Motor neuron (in vitro differentiated cells): ENCODE measurements at places on chromosomes 4 and X. TPM values are rescaled to one million over a fixed set of nuclear protein-coding genes. Genes with fewer than 3 reads are reported as not detected.

Gene JCHAIN
- not detected in 2 replicates for total RNA-seq

Gene MFAP3L
- total RNA-seq = 7.0 and 7.9 TPM in 2 replicates

Gene TMEM154
- total RNA-seq = 1.1 and 1.3 TPM in 2 replicates

Gene CSAG1
- total RNA-seq = 1.00 TPM in 1 of 2 replicates, not detected in the other

Gene LRIT3
- 0.36 and 1.0 TPM in 2 replicates for total RNA-seq

Gene FOXP3
- total RNA-seq = 0.53 and 0.84 TPM in 2 replicates

Gene HMX1
- total RNA-seq = 0.38 and 0.76 TPM in 2 replicates

Gene ITGB1BP2
- 1.1 and 1.2 TPM in 2 replicates for total RNA-seq

Gene C1QTNF7
- 2.2 and 2.6 TPM in 2 replicates for total RNA-seq

Gene HPSE
- 1.9 and 2.2 TPM in 2 replicates for total RNA-seq

Gene SYP
- total RNA-seq = 67.2 and 70.0 TPM in 2 replicates

Gene BEND2
- total RNA-seq = not detected in 2 replicates

Gene SCML2
- total RNA-seq = 1.1 and 1.2 TPM in 2 replicates

Gene GAGE10
- not detected in 2 replicates for total RNA-seq

Gene CENPE
- total RNA-seq = 2.5 and 3.1 TPM in 2 replicates

Gene REELD1
- total RNA-seq = not detected in 2 replicates

Gene APLN
- total RNA-seq = 0.88 and 1.2 TPM in 2 replicates
